ENCODE measurements at places on chromosomes 16 and 17.

- no peak for DNase-seq
These were observed 132.4 kb upstream of the CHMP6 start for GRCh38 chr17:80859002-80859941.

GRCh38 chr16:54512467-54512995 lies 225.9 kb upstream of the IRX3 start:
- DNase-seq: peak; percentile 85

DNA sequence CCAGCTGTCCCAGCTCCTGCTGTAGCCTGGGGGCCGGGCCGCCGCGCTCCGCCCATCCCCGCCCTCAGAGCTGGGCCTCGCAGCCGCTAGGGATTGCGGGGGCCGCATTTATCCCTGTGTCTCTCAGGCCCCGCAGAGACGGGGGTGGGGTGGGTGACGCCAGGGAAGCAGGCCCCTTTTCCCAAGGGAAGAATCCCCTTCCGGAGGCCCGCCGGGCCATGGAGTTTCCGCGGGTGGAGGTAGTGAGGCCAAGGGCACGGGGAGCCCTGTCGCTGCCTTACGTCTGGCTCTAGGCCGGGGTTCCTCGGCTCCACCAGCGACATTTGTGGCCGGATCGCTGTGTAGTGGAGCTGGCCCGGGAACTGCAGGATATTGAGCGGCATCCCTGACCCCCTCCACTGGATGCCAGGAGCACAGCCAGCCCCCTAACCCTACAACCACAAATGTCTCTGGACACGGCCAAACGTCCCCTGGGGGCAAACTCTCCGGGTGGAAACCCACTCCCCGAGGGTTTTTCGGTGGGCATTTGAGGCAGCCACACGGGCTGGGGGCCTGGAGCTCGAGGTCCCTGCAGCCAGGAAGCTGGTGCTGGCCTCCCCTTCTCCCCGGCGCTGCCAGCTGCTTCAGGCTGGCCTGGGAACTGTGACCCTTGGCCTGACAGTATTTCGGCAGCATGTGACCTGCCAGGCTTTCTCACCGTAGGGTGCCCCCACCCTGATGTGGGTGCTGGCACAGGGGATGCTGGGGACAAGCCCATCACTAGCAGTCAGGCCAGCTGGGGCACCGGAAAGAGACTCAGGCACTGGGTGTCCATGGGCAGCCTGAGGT lies 12.0 kb upstream of the CD300A start:
- peak; percentile 92 for DNase-seq

- no peak for DNase-seq
These were observed 152.6 kb downstream of the MAP2K6 start for GRCh38 chr17:69567130-69567529.

DNA sequence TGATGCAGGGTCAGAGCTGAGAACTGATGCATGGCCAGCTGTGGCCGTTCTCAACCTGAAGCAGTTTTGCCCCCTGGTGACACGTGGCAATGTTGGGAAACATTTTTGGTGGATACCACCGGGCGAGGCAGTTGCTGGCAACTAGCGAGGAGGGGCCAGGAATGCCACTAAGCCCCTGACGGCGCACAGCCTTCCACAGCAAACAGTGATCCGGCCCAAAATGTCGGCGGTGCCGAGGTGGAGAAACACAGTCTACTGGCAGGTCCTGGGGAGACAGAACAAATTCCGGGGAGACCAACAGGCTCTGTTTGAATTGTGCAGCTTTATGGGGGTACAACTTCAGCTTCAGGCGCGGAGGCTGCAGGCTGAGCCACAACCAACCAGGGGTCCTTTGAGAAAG lies 8.2 kb downstream of the SLC26A11 start:
- no peak for DNase-seq

DNA sequence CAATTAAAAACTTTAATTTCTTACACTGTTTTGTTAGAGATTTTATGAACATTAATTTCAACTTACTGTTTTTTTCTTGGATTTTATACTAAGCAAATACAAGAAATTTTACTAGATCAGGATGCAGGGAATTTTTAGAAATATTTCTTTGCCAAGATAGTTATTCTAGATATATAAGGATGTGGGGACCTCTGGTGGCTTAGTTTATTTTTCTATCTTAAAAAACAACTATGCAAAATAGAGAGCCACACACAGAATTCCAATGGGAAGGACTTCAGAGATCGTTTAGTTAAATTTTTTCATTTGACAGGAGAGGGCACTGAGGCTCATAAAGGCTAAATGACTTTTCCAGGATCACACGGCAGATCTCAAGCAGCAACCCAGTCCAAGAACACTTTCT lies 23.0 kb upstream of the CAPNS2 start:
- peak; percentile 3 for DNase-seq

GRCh38 chr17:7289256-7290032 lies 5.0 kb downstream of the YBX2 start:
- DNase-seq: no peak

GRCh38 chr17:11388054-11388453 lies 147.0 kb downstream of the SHISA6 start:
- no peak for DNase-seq

GRCh38 chr16:59198487-59198886 lies 464.4 kb upstream of the GOT2 start:
- no peak for DNase-seq

- DNase-seq: no peak
These were observed 29.8 kb upstream of the XYLT2 start for GRCh38 chr17:50316016-50316587.

DNA sequence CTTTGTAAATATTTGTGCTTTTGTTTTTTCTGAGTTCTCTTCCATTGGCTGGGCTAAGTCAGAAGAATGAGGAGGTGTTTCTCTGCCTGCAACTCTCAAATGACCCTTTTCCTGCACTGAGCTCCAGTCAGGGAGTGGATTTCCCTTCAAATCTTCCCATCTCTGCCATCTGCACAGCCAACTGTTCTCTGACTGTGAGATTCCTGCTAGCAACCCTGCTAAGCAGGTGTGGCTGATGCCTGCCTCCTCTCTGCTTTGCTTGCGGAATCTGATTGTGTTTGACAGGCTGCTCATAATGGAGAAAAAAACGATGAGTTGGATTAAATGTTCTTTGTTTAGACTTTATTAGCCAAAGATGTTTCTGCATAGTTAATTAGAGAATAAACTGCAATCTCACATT lies 519.8 kb downstream of the TMEM114 start:
- DNase-seq: peak; percentile 30

- DNase-seq: no peak
These were observed 10.1 kb upstream of the KRT28 start for GRCh38 chr17:40809721-40810421.

DNA sequence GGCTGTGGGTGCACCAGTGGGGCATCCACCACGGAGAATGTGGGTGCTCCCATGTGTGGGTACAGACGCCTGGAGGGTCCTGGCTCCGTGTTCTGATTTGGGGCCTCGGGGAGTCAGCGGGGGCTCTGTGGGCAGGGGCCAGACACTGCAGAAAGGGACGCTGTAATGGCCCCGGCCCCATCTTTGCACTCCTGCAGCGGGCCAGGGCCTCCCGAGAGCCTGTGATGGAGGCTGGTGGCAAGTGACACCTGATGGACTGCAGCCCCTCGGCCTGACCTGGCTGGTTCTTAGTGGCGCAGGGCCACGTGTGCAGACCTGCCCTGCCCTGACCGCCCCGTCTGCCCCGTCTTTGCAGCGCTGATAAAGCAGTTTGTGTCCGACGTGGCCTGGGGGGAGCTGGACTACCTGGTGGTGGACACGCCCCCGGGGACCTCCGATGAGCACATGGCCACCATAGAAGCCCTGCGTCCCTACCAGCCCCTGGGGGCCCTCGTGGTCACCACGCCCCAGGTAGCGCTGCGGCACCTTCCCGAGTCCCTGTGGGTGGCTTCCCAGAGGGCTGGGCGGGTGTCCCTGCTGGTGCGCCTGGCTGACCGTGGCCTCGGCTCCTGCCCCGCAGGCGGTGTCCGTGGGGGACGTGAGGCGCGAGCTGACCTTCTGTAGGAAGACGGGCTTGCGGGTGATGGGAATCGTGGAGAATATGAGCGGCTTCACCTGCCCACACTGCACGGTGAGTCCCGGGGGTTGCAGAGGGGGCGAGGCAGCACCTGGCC lies 4.7 kb downstream of the NUBP2 start:
- DNase-seq: no peak

GRCh38 chr17:13698832-13699231 lies 97.1 kb upstream of the HS3ST3A1 start:
- no peak for DNase-seq

DNA sequence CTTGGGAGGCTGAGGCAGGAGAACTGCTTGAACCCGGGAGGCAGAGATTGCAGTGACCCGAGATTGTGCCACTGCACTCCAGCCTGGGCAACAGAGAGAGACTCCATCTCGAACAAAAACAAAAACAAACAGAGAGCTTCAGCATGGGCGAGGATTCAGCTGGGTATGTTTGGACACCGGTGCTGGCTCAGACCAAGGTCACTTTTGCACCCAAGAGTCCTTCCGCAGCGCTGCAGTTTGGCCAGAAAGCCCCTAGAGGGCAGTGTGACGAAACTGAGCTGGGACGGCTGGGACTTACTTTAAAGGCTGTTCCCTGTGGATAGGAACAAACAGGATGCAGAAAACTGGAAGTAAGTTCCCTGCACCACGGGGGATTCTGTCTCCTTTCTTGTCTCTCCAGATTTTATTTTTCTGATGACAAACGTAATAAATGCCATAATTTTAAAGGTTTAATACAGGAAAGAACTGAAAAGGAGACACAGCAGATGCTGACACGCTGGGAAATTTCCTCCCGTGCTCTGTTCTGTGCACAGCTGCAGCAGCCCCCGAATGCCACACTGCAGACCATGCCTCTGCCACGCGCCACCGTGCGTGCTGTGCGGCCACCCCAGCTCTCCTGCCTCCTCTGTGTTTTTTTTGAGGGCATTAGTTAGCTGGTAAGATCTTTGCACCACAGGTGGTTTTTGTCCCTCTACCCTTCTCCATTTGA lies 25.2 kb upstream of the USP36 start:
- DNase-seq: peak; percentile 88

DNA sequence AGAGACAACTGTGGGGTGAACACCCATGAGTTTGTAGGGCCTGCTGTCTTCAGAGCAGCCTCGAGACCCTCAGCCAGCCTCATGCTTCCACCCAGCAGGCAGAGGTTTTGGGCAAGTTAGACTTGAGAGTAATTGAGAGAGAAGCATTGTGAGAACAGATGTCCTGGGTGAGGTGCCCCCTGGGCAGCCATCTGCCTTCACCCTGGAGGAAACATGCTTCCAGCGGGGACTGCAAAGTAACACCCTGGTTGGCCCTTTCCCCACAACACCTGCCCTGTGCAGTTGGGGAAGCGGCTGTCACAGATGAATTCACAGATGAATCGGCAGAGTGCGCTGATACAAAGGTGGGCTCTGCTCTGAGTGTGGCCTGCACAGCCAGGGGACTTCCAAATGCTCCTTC lies 23.4 kb downstream of the ATPAF2 start:
- DNase-seq: no peak

GRCh38 chr16:3950343-3951193 lies 70.1 kb upstream of the CREBBP start:
- no peak for DNase-seq

DNA sequence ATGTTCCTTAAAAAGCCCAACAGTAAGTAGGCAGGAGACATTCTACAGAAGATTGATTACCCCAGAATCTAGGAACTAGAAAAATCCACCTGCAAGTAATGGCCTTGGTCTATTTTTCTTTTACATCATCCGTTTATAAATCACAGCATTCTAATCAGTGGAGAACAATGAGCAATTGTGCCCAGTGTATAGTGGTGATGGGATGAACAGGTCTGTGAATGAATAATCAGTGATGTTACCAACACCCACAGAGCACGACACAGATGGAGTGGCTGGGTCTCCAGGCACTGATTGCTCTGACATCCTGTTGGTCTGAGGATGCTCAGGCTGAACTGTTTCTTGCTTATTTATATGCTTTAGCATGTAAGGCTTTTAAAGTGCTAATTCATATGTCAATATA lies 1251.2 kb upstream of the CDH8 start:
- DNase-seq: no peak

- DNase-seq: no peak
These were observed 2.7 kb downstream of the TSEN54 start for GRCh38 chr17:75518983-75519537.

DNA sequence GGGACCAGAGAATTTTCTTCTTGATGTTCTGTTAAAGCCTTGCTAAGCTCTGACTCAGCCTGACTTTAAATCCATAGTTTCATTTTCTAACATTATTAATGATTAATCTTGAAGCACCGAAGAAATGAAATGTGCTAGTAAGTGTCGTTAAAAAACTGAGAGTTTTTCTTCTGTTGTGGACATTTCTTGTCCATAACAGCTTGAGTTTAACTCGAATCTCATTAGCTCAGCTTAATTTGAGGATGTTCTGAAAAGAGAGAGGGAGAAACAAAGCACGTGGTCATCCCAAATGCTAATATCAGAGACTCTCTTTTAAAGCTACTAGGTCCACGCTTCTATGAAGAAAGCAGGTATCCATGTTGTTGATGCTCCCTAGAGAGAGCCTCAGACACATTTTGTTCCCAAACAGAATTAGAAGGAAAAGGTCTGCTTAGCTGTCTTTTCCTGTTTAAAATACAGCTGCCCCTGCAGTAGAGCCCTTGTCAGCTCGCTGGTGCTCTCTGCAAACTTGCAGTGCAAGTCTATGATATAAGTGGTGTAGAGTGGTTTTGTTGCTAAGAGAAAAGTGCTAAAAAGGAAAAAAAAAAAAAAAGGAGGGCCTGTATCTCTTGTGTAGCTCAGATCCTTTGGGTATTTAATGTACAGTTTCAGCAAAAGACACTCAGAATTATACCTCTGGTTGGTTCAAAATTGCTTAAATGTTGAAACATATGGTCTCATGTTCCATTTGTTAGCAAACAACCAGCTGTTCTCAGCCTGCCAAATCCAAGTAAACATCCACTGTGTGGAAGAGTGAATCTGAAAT lies 191.1 kb upstream of the TBX2 start:
- peak; percentile 51 for DNase-seq
